ENCODE measurements at places on chromosomes 16 and 17.

DNA sequence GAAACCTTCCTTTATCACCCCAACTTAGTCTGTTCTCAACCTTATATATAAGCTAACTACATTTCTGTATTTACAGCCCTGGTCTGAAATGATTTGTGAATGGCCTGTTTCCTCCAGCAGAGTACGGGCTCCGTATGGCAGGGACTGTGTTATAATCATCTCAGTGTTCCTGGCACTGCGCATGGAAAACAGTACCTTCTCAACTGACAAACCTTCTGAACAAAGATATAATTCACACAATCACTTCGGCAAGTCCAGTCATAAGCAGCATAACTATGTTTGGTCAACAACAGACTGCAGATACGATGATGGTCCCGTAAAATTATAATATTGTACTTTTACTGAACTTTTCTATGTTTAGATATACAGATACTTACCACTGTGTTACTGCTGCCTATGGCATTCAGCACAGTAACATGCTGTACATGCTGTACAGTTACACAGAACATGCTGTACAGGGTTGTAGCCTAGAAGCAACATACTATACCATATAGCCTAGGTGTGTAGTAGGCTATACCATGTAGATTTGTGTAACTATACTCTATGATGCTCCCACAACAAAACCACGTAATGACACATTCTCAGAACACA, 30.0 kb downstream of the ANKFY1 start:
- no peak for DNase-seq

DNA sequence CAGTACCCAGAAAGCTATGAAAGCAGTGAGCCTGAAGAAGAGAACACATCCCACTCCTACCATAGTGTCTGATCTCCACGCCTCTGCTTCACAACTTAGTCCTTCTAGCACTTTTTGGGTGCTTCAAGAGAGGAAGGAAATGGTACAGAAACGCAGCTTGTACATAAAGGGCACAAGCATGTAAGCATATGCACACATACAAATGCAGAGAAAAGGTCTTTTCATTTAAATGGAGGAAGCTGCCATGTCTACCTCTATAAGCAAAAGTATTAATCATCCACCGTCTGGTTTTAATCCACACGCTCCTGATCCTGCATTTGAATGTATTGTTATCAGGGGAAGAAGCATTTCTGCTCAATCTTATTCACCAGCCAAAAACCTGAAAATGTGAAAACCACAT, 100.7 kb downstream of the HIC1 start:
- DNase-seq: no peak

- no peak for DNase-seq
These were observed 74.8 kb downstream of the RAB11FIP4 start for GRCh38 chr17:31466096-31466760.

DNA sequence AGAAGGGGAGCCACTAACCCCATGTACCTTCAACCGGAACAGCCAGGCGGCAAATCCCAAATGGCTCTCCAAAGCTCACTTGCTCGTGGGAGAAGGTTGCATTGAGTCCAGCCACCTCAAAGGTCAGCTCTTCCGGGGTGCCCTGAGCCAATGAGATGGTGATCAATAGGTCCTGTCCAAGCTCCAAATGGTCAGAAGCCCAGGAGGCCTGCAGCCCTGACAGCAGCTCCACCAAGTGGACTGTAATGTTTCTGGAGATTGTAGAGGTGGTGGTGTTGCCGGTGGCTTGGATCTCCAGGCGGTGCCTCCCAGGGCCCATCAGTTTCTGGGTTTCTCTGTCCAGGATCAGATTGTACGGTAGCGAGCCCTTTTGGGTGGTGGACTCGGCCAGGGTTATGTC, 39.9 kb upstream of the BCO1 start:
- DNase-seq: no peak

GRCh38 chr17:77854083-77854758, 104.3 kb upstream of the TNRC6C start:
- DNase-seq: no peak

DNA sequence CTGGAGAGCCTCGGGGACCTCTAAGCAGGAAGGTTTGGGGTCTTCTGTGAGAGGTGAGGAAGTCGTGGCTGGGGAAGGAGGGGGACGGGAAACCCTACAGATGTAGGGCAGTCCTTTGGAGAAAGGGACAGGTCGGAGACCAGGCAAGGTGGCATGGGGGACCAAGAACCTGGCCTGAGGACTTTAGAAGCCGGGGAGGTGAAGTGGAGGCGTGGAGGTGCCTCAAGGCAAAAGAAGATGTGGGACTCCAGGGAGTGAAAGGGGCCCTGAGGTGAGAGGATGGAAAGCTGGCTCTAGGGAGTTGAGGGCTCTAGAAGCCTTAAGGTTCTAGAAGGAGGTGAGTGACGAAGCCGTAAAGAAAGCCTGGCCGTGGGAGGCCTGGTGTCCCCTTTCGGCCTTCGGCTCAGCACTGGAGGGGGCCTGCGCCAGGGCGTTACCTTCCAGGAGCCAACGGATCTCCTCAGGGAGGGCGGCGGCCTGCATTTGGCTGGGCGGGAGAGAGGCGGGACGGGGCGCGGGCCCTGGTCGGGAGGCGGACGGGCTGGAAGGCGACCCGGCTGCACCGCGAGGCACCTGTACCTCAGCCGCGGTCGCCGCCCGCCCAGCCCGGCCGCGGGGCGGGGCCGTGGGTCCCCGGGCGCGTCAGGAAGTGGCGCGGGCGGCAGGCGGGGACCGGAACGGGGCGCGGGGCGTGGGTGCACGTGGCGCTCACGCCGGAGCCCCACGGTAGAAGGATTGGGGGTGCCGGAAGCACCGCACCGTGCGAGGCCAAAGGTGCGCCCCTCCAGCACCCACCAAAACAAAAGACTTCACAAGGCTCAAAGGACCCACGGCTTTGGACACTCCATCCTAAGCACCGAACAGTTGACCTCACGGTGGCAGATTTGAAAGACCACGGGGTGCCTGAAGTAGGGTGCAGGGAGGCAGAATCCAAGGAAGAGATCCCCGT, at the start of gene SKAP1:
SKAP1 (minus strand) TSS at position 577 of the 949 bp plus-strand sequence.
- no peak for DNase-seq

DNA sequence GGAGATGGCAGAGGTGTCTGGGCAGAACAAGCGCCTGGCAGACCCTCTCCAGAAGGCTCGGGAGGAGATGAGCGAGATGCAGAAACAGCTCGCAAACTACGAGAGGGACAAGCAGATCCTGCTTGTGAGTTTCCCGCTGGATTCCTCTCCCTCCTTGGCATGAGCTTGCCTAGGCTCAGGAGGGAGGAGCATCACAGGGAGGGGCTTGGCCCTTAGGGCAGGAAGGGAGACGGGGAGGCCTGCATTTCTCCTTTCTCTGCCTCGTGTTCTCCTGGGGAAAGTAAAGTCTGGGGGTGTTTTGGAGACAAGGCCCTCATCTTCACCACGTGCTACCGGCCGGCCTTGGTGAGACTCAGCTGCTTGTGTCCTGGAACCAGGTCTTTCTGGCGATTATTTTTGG, 18.0 kb upstream of the DBNDD1 start:
- DNase-seq: no peak

DNA sequence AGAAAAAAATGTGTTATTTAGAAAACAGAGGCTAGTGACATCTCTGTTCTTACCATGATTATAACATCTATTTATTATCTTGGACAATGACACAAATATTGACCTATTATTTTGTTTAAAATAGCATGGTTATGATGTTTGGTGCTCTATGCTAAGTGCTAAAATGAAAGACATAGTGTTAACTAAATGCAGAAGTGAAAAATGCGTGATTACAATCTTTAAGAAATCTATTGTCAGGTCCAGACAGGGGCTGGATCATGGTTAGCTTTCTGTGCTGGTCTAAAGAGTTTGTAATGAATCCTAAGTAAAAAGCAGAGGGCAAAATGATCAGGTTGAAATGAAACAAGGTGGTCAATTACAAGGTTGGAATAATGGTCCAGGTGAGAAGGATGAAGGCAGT, 622 bp upstream of the KRT28 start:
- DNase-seq: no peak

DNA sequence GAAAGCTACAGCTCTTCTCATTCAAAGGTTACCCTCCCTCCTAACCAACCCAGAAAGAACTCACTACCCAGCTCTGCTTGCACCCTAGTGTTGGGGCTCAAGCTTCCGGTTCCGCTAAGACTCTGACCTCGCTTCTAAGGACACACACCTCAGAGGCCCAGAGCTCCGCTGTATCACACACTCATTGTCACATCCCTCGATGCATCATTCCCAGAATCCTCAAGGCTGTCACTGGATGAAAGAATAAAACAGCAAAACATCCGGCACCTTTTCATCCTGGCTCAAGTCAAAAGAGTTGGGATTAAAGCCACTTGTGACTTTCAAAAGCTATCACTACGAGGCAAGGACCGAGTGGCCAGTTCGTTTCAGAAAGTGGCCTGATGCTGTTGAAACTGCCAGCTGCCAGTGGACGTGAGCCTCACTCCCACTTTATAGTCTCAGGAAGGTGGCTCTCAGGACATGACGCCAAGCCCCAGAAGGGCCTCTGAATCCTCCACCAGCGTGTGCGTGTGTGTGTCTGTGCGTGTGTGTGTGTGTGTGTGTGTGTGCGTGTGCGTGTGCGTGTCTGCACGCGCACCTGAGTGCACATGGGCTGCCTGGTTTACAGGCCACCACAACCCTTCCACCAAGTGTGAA, 29.0 kb downstream of the ZFHX3 start:
- DNase-seq: no peak

DNA sequence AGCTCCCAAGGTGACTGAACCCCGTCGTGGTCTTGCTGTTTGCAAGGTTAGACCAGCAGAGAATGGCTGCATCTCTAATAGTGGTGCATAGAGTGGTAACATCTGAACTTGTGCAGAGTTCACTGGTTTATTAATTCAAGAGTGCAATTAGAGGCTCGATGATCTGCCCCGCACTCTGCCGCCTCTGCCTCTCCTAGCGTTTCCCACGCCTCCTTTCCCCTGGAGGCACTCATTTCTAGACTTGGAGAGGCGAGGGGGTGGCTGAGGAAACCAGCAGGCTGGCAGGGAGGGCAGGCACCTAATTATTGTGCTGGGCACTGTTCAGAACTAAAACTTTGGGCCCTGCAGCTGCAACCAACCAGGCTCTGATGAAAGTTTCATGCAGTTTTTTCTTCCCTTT, 363.5 kb upstream of the EEF2KMT start:
- no peak for DNase-seq

- no peak for DNase-seq
These were observed 1.2 kb downstream of the PNPO start for GRCh38 chr17:47942568-47942967.

GRCh38 chr17:78174870-78175642, 6.7 kb downstream of the SYNGR2 start:
- DNase-seq: no peak

GRCh38 chr16:15608398-15609285, 34.3 kb downstream of the MARF1 start:
- no peak for DNase-seq

GRCh38 chr16:4918781-4919251, 18.1 kb downstream of the PPL start:
- no peak for DNase-seq

GRCh38 chr17:76816590-76817135, 51.5 kb upstream of the MGAT5B start:
- no peak for DNase-seq

Data from hypothalamus (tissue), 51 donors.